ENCODE measurements at places on chromosomes 4 and X.

GRCh38 chr4:139966383-139966782 lies 187.6 kb downstream of the MAML3 start:
- no peak for DNase-seq

- no peak for DNase-seq
Measured at GRCh38 chr4:100728861-100729260, 211.0 kb upstream of the EMCN start.

- DNase-seq: no peak
Measured at GRCh38 chr4:71683309-71683708, 100.6 kb downstream of the GC start.

DNA sequence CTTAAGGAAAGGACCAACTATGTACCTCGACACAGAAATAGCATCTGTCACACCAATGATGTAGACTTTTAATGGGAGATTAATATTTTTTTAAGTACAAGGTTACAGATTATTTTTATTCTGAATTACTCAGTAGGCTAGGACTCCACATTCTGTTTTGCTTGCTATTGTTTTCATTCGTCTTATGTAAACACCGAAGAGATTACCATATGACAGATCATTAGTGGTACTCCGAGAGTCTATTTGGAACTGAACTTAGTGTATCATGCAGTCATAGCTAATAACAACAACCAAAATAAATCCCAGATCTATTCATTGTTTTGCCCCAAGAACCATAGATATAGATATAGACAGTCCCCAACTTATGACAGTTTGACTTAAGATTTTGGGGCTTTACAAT lies 139.7 kb upstream of the SPRY1 start:
- no peak for DNase-seq

- DNase-seq: no peak
Measured at GRCh38 chr4:150115851-150116250, 37.6 kb downstream of the DCLK2 start.

Data from activated CD8-positive, alpha-beta memory T cell treated with anti-CD3 and anti-CD28 coated beads for 1 hour (primary cell).